Stimulated activated CD4-positive, alpha-beta T cell treated with anti-CD3 and anti-CD28 coated beads, Interleukin-15, amount 100 ng/mL, for 24 hours (primary cell): ENCODE measurements at places on chromosomes 3 and 15.

GRCh38 chr3:124654470-124654845 lies 75.8 kb upstream of the UMPS start:
- no peak for DNase-seq

DNA sequence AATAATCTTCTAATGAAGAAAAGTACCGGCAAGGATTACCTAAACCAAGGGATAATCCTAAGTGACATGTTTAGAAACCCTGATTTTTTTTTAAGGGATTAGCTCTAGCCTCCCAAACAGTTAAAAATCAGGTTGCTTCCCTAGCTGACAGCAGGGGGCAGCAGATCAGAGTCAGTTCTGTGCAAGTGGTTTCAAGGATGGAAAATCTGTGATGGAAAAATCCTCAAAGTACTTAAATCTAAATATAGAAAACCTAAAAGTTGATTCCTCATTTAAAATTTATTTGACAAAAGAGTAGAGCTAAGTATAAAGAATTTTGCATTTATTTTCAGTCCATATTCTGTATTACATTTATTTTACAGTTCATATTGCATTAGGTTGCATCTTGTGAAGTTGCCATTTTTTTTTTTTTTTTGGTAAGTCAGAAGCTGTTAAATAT lies 107.6 kb downstream of the PEX5L start:
- DNase-seq: peak; percentile 65

GRCh38 chr15:68550498-68551295 lies 28.1 kb upstream of the CORO2B start:
- peak; percentile 85 for DNase-seq

DNA sequence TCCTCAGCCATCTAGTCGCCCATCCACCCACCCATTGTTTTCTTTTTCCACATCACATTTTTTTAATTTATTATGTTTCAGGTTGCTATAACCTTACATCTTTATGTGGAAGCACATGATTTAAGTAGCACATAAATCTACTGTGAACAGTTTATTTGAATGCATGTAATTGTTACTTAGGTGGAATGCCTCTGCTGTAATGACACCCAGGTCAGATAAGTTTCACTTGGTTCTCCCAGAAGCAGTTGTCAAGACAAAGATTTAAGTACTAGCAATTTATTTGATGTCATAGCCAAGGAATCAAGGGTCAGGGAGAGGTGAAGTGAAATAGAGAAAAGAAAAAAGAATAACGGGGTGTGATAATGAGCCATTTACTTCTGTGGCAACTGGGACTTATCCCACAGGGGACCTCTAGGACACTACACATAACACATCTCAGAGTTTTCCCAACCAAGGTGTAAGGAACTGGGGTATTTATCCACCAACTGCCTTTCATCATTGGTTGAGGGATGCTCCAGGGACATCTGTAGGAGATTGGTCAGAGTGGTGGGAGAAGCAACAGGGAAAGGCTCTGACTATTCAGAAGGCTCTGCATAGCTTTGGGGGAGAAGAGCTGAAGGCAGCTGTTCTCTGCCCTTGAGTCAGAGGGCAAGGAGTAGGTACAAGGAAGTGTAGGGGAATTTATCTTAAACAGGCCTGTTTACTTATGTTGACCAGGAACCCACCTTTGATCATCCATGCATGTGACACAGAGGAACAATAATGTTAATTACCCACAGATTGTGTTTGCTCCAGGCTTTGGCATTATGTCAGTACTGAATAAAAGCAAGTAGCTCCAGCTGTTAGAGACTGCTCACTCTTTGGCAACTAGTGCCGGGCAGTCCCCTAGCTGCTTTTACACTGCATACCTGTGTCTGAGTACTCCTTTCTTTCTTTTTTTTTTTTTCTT lies 94.8 kb downstream of the CD200R1L start:
- DNase-seq: no peak

DNA sequence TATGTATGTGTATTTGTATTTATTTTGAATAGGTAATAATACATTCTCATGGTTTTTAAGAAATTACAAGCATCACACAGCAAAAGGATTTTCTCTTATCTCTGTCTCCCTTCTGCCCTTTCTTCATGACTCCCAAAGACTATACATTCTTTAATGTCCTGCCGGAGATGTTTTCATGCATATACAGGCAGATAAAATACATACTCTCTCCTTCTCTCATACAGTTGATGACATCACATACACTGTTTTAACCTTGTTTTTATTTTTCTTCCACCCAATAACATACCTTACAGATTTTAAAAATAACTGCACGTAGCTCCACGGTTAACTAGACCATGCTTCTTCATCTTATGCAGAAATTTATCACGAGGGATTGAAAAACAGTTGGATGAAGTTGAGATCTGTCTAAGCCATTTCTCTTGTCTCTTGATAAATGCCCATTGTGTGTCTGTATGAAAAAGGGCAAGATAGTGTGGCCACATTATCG lies 249.8 kb downstream of the EDEM1 start:
- DNase-seq: no peak

GRCh38 chr15:85149465-85150129 lies 167.9 kb downstream of the PDE8A start:
- DNase-seq: no peak

DNA sequence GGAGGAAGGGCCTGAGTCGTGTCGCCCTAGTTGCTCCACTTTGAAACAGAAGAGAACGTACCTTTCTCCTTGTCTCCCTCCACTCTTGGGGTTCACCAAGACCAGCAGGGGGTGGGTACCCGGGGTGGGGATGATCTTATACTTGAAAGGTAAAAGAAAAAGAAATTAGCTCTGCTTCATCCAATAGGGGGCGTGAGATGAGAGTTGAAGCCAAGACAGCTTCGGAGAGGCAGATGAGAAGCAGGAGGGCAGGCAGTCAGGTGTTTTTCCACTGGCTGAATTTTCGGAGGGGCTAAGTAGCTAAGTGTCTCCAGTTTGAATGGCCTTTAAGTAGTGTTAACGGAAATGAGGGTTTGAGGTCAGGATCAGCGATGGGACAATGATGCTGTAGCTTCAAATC lies 100.4 kb downstream of the DGKG start:
- DNase-seq: no peak

DNA sequence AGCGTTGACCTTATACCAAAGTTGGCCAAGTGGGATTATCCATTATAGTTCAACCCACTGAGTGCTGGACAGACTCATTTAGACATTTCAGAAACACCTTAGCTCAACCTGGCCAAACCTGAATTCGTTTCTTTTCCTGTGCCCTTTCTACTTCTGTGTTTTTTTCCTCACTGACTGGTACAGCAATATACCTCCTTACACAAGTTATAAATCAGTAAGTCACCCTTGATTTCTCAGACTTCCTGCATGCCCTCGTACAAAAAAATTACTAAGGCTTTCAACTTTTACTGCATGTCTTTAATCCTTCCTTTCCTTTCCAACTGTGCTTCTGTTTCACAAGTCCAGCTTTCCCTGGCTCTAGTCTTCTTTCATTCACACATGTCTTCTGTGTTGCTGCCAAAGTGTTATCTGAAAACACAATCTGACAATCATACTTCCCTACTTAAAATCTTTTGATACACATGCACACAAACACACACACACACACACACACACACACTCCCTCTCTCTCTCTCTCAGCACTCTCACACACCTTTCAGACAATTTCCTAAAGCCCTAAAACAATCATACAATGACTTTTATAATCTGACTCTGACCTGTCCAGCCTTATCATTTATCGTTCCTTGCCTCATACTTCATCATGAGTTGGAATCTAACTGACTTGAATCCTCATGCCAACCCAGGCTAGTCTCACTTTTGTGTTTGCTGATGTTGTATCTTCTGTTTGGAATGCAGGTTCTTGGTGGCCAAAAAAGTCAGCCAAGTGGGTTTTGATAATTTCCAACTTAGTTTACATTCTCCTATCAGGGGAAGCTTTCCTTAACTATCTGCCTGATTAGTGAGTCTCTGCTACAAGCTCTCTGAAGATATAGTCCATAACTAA lies 436.4 kb downstream of the NAALADL2 start:
- DNase-seq: no peak

DNA sequence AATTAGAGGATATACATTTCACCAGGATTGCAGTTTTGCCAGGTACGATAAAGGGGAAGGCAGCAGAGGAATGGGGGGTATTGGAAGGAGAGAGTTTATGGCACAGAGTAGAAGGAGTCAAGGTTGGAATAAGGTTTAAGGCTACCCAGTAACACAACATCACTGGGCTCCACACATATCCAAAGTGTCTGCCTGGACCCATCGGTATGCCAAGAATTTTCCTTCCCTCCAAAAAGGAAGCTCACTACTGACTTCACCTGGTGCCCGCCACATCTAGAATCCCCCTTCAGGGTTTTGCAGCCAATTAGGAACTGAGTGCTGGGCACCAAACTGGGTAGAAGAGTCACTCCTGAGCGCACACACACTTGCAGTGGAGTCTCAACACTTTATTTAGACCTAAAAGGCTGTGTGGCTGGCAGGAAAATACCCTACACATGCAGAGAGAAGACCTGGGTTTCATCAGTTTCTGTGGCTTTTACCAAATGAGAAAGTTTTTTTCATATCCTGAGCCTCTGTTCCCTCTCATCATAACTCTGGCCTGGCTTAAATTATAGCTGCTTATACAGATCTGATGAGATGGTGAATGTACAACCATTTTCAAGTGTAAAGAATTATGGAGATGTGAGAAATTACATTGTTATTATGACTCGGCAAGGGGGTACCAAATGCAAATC lies 190.8 kb upstream of the LPP start:
- DNase-seq: peak; percentile 25

- no peak for DNase-seq
These were observed at the start of gene SEMA3B for GRCh38 chr3:50268703-50269451. TSS of gene SEMA3B (plus strand) at chr3:50269147. CDS start at chr3:50269241, 94 bp downstream.

DNA sequence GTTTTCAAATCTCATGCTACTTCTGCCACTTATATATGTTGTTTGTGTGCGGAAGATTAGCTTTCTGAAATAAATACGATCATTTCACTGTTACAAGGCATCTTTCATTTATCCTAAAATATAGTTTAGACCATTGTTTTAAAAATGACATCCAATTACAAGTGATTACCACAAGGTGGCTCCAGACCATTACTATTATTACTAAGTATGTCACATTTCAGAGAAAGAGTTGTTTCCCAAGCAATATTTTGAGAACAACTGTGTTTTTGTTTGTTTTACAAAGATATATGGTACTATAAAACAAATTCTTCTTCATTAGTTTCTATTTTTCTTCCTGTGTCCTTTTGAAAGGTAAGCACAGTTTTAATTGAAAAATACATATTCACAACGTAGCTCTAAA lies 136.0 kb upstream of the RAP2B start:
- DNase-seq: no peak

DNA sequence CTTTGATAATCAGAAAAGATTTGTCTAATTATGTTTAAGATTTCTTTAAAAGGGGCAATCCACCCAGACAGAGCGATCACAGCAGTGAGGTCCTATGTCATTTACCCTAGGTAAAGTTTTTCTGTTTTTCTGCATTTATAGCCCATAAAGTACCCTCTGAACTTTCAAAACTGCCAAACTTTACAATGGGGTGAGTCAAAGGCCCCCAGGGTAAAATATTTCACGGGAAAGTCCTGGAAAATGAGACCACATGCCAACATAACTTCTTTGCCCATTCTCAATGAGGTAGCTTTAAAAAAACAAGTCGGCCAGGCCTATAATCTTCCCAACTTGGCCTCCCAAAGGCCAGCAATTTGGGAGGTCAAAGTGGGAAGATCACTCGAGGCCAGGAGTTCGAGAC lies 53.0 kb downstream of the SUCLG2 start:
- DNase-seq: no peak

DNA sequence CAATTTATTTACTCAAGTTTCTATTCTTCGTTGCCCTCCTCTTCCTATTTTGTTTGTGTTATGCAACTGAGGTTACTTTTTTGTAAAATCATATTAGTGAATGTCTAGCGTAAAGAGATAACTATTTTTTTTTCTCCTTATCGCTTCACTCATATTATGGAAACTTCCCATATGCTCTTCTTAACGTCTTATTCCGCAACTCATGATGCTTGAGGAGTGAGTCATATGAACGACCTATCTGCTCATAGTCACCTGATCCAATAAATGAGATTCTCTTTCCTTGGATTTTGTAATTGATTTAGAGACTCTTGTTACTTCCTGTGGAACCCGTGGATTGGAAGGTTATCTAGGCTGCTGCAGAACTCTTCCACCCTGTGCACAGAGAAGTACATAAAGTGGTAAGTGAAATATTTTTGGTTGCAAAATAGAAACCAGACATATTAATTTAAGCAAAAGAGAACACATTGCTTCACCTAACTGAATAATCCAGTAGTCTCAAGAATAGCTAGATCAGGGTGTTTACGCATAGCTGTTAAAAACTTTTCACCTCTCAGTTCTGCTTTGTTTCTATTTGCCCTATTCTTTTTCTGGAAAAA lies 719.3 kb upstream of the SGO1 start:
- DNase-seq: no peak

DNA sequence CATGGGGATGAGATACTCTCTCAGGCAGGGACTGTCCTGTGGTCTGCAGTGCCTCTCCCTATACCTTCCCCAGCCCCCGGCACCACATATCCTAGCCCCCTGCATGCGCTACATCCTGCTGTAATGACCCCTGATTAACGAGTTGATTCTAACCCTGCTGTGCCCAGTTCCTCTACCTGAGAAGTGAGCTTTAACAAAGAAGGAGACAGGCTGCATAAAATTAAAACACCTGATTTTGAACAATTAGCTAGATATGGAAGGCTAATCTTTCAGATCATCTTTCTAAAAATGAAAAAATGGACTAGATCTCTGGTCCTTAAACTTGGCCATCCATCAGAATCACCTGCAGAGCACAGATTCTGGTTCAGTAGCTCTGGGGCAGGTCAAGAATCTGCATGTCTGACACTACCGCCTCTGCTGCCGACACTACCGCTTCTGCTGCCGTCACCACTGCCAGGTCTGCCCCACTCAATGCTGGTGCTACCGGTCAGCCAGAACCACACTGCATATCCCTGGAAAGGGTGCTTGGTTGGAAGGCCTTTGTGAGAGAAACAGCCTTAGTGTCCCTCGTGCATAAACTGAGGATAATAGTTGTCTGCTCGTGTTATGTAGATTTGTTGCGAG lies 33.6 kb upstream of the ZBTB38 start:
- DNase-seq: no peak

GRCh38 chr15:57421551-57421950 lies 45.2 kb downstream of the CGNL1 start:
- DNase-seq: no peak

GRCh38 chr3:13132731-13133410 lies 59.6 kb upstream of the IQSEC1 start:
- DNase-seq: no peak

DNA sequence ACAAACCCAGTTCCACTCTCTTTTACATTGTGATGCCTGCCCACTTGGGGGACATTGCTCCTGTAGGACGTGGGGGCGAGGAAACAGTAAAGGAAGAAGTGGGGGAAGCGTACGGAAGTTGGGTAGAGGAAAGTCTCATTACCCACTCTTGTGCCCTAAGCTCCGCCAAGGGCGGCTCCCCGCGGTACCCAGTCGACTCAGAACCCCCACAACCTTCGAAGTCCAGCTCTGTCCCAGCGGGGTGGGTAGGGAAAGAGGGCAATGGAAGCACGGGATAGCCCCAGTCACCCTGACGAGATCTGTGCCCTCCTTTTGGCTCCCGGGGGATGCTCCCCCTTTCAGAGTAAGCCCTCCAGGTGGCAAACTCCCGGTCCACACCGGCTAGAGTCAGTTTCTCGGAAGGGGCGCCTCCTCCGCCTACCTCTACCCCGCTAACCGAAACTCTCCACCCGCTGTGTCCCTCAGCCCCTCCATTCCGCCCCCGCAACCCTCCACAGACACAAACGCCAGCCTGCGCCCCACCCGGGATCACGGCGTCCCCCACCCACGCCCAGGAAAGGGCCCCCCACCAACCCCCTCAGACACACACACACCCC lies 527 bp downstream of the CSNK1G1 start:
- no peak for DNase-seq

- DNase-seq: no peak
These were observed 27.1 kb downstream of the KLF15 start for GRCh38 chr3:126329927-126330725.
